ENCODE measurements at places on chromosomes 13 and 19.

GRCh38 chr19:40561947-40562346 is 14.7 kb upstream of the SHKBP1 start:
- DNase-seq = no peak

- no peak for DNase-seq
Observed at GRCh38 chr13:95793018-95793555, 116.1 kb downstream of the DNAJC3 start.

DNA sequence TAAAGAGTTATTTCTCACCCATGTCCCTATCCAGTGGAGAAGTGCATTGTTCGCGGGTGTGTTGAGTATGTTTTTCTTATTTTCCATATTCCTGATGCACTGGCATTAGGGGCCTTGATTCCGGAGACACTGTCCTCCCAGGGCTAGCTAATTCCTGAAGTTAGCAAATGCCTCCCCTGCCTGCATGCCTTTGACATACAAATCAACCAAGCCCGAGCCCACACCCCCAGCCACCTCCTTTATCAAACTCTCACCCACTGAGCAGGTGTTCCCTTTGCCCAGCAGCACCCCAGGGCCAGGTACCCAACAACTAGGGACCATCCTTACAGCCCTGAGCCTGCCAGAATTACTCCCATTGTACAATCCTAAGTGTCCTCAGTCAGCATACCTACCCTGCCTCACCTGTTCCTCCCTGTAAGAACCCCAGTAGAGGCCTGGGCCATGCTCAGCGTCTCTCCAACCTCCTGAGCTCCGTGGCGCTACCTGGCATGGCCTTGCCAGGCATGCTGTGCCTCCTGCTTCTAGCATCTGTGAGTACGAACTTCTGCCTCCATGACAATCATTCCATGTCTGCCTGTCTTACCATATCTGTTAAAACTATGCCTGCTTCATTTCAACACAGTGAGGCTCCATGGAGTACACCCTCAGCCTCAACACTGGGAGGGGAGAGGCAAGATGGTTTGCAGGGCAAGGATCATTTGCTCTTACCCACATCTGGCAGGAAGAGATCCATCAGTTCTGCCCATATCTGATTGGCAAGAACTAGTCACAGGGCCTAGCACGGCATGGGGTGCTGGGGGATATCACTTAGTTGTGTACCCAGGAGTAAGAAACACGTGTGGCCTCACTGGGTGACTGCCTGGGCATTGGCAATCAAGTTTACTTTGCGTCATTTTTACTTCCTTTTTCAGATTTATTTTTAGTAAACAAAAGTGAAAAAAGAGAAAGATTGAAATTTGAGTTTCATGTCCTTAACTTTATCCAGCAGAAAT is 203.9 kb downstream of the SHISA2 start:
- no peak for DNase-seq

DNA sequence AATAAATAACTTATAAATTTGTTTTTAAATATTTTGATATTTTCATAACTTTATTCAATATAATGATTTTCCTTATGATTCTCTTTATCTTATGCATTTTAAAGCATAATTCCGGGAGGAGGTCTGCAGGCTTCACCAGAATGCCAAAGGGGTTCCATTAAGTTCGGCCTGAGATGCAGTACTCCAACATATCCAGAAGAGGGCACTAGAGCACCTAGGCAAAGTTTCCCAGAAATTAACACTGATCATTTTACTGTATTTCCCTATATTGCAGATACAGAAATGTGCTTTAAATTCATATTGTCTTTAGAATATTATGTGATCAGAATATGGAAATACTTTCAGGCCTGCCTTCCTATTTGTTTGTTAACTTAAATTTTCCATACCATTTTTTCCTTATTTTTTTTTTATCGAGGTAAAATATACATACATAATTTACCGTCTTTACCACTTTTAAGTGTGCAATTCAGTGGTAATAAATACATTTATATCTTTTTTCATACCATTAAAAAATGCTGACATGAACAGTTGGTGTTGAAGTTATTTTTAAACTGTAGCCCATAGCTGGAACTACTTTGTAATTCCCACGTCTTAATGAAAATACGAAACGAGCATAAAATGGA is 58.9 kb upstream of the TM9SF2 start:
- no peak for DNase-seq

- no peak for DNase-seq
Observed at GRCh38 chr13:107208889-107209288, 641.0 kb upstream of the ARGLU1 start.

- DNase-seq = no peak
Observed at GRCh38 chr19:42693760-42694350, 46.4 kb downstream of the PSG3 start.

DNA sequence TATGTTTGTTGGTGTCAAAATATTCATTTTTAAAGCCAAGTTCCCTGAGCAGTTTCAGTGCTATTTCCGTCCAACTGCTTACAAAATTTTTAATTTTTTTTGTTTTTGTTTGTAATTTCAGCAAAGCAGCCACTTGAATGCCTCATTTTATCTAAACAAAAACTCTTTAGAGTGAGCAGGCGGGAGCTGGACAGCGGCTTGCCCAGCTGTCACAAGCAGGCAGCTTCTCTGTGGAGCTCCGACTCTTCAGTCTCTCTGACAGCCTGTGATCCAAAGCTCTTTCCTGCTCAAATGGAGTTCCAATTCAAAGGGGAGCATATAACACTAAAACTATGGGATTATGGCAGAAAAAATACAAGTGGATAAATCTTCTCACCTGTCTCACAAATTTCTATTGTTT is 618.3 kb upstream of the PCDH20 start:
- no peak for DNase-seq
